ENCODE measurements at places on chromosomes 6 and 20. TPM values are rescaled to one million over a fixed set of nuclear protein-coding genes. Genes with fewer than 3 reads are reported as not detected.

GRCh38 chr6:44036196-44036595, 91.1 kb downstream of the MRPL14 start:
- DNase-seq = no peak

DNA sequence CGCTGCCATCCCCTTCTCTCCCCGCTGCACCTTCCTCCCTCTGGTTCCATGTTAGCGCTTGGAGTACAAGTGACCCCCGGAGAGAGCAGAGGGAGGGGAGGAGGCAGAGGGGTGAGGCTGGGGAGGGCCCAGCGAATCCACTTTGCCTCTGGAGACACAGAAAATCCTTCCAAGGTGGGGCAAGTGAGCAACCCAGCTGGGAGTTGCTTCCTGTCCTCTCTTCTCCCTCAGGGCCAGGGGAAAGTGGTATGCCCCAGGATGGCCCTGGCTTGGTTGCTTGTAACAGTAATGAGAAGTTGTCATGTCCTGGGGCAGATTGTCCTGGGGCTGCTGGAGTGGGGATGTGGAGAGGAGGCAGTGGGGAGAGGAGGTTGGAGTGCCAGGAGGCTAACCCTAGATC, 691 bp upstream of the ANGPT4 start:
- no peak for DNase-seq

SLC18B1 gene
- total RNA-seq = 11.2 TPM

VNN1 gene
- total RNA-seq = 0.33 TPM

Data from thymus (tissue), 14 donors.